ENCODE measurements at places on chromosomes 5 and 9.

DNA sequence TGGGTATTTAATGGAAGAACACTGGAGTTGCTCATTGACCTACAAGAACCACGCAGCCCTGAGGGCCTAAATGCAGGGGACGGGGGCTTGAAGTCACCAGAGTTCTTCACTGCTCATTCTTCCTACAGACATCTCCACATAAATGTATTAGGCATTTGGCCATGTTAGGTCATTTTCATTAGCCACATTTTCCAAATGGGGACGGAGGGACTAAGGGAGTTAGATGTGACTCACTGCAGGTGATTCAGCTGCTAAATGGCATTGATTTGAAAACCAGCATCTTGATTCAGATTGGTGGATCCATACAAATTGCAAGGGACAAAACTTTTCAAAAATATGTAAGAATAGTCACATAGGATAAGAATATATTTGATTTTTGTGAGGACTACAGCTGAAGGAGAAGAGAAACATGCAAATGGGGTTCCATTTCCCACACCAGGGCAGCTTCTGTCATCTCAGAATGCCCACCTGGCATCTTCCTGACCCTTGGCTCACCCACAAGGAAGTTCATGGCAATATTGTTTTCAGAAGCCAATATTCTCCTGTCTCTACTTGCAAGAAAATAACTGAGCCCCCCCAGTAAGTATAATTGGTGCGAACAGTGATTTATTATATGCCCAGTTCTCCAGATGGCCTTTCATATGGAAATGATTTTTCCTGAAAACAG lies 264.8 kb downstream of the DOCK8 start:
- DNase-seq, result no peak

DNA sequence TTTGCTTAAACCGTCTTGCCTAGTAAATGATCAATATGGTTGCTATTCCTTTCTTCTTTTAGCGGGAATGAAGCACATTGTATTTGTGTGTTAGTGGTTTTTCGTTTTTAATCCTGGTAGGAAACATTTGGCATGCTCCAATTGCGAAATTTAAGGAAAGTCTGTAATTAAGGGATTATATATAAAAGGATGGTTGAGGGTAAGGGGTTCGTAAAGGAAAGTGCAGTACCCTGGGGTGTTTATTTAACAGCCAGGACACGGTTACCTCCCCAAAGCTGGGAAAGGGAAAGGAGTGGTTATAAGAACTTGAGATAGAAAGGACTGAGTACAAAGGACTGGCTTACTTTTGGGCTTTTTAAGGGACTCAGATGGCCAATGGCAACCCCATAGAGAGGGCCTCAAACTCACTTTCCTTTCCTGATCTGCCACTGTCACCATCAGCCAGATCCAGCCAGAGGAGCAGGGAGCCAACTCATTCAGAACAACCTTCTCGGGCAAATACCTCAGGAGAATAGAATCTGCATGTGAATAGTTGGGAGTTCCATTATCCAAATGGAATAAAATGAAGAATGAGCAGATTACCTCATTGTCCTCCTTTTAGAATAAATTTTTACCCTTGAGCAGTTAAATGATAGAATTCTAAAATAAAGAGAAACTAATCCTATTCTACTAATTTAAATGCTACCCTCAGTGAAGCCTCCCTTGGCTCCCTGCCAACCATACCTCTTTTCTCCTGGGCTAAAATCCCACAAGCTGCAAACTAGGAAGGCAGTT lies 117.7 kb downstream of the SNCAIP start:
- no peak for DNase-seq

DNA sequence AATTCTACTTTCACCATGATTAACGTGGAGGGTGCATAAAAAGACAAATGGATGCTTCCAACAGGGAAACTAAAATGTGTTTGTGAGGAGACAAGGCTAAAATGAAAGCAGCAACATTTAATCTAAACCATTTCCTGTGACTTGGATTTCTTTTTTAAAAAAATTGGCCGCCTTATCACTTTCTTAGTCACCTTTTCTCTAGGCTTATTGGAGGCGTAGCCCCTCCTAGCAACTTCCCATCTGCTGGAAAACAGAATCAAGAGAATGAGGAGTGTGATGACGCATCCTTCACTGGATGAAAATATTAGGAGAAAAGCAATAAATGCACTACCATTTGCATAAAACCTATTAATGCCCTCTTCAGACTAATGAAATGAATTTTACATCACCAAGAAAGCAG lies 791 bp upstream of the GPR150 start:
- no peak for DNase-seq

- no peak for DNase-seq
These were observed 6.4 kb upstream of the SLC12A7 start for GRCh38 chr5:1118231-1118698.

DNA sequence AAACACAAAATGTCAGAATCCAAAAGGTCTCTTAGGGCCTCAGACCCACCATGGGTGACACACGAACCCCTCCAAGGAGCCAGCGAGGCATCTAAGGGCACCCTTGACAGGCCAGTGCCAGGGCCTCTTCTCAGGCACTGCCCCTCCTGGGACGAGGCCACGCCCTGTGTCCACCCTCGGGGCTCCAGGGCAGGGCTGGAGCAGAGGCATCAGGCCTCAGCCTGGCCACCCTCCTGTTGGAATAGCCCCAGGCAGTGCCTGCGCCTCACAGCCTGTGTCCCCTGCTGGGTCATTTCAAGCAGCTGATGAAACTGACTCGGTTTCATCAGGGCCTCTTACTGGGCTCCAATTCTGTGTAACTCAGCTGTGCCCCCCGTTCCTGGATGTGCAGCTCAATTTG lies 32.8 kb upstream of the SUSD3 start:
- DNase-seq, result no peak

DNA sequence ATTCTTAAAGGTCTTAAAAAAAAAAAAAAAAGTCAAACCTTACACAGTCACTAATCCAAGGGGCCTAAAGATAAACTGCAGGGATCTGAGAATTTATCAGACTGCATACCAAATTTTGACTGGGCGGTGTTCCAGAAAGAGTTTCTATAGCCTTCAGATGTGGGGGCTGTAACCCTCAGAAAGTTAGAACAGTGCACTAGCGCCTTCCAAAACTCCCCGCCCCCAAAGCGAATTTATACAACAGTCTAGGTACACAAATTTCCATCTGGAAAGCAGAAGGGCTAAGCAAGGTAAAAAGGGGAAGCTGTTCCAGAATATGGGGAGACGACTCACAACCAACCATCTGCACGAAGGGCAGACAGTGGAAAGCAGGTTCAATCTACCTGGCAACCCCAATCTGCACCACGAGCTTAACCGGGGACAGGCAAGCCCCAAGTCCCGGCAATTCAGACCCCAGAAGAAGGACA lies 813 bp downstream of the ERMP1 start:
- DNase-seq, result no peak
